ENCODE measurements at places on chromosomes 5 and 9. TPM values are rescaled to one million over a fixed set of nuclear protein-coding genes. Genes with fewer than 3 reads are reported as not detected.

The KIAA1191 gene
- 141 TPM for total RNA-seq

The DPP7 gene
- 188 TPM for total RNA-seq

The ANKRD18B gene
- total RNA-seq: not detected

The CDH12 gene
- total RNA-seq: not detected

The PCDHGB3 gene
- total RNA-seq: 5.4 TPM

The BTNL3 gene
- not detected for total RNA-seq

The SH3RF2 gene
- total RNA-seq: 41.2 TPM

The SAXO1 gene
- not detected for total RNA-seq

The SLC27A6 gene
- total RNA-seq: 50.6 TPM

The ZNF618 gene
- total RNA-seq: 3.0 TPM

The NR2F1 gene
- 37.6 TPM for total RNA-seq

The PKN3 gene
- 8.6 TPM for total RNA-seq

The KDM3B gene
- 46.9 TPM for total RNA-seq

The IFNA2 gene
- not detected for total RNA-seq

The APBA1 gene
- total RNA-seq: 5.6 TPM

The RAPGEF6 gene
- total RNA-seq: 10.0 TPM

The SLC45A2 gene
- total RNA-seq: 0.82 TPM

The PCDHGA7 gene
- 6.1 TPM for total RNA-seq

The C1QTNF2 gene
- total RNA-seq: 1.5 TPM

The NRG2 gene
- total RNA-seq: 1.9 TPM

The ISOC1 gene
- 45.9 TPM for total RNA-seq

The ELAVL2 gene
- total RNA-seq: 0.24 TPM

The LCN9 gene
- not detected for total RNA-seq
